Germinal center (tissue), 1 donor: ENCODE measurements at places on chromosomes 4 and X.

DNA sequence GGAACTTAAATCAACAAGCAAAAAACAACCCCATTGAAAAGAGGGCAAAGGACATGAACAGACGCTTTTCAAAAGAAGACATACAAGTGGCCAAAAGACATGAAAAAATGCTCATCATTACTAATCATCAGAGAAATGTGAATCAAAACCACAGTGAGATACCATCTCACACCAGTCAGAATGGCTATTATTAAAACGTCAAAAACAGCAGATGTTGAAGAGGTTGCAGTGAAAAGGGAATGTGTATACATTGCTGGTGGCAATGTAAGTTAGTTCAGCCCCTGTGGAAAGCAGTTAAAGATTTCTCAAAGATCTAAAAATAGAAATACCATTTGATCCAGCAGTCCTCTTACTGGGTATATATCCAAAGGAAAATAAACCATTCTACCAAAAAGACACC, 22.6 kb downstream of the RTL9 start:
- DNase-seq: no peak

- DNase-seq: no peak
Measured at GRCh38 chr4:84022564-84022963, 476.5 kb downstream of the NKX6-1 start.

GRCh38 chr4:1752284-1753041, 31.1 kb downstream of the TACC3 start:
- no peak for DNase-seq

DNA sequence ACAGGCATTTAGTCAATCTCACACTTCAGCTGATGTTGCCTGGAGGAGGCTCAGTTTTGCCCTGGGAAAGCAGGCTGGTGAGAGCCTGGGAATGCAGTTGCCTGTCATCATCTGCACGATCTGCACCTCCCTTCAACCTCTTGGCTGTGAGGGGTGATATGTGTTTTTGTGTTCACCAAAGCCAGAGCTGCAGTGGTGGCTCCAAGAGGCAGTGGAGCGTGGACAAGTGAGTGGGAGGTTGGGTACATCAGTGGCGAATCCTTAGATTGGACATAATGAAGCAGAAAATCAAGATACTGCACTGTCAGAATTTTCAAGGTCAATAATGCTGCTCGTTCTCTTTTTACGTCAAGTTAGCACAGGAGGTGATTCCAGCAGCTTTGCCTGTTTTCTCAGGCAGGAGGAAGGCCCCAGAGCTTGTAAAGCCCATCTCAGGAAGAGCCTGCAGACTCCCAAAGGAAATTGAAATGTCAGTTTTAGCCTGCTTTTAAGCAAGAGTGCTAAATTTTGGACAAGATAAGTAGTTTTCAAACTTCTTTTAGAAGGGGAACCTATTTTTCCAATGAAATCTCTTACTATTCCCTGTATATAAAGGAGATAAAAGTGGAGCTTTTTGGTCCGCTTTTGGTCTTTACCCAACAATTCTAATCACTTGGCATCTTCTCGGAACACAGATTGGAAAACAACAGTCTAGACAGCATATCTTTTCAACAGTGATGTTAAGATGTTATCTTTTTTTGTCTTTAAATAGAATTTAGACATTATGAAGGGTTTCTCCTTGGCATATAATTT, 92.8 kb downstream of the FRAS1 start:
- DNase-seq: no peak

DNA sequence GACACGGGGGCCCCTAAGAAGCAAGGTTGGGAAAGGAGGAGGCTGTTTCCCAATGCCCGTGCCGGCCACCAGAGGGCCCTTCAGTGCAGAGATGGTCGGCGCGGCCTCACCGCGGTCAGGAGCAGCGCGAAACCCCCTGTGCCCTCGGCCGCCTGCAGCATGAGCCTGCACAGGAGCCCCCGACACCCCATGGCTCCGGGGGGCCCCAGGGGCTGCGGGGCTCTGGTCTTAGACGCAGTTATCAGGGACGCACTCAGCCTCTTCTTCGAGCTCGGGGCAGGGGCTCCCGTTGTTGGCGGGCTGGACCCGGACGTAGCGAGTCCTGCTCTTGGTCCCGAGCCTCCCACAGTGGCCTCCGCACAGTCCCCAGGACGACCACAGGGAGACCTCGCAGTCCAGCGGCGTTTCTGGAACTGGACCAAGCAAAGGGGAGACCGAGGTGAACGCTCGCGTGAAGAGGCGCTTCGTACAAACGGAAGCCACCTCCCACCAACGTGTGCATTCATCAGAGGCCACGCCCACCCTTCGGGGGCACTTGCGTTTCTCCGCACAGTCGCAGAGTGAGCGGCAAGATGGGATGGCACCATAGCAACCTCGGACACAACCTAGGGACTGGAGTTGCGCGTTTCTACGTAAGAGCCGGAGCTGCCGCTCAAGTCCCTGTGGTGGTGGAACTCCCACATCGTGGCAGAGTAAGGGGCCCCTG, 5.0 kb downstream of the SPON2 start:
- peak; percentile 85 for DNase-seq

GRCh38 chrX:23901060-23901459, 6.7 kb downstream of the APOO start:
- DNase-seq: no peak

- no peak for DNase-seq
Measured at GRCh38 chr4:70688795-70689231, 481 bp downstream of the UTP3 start.

DNA sequence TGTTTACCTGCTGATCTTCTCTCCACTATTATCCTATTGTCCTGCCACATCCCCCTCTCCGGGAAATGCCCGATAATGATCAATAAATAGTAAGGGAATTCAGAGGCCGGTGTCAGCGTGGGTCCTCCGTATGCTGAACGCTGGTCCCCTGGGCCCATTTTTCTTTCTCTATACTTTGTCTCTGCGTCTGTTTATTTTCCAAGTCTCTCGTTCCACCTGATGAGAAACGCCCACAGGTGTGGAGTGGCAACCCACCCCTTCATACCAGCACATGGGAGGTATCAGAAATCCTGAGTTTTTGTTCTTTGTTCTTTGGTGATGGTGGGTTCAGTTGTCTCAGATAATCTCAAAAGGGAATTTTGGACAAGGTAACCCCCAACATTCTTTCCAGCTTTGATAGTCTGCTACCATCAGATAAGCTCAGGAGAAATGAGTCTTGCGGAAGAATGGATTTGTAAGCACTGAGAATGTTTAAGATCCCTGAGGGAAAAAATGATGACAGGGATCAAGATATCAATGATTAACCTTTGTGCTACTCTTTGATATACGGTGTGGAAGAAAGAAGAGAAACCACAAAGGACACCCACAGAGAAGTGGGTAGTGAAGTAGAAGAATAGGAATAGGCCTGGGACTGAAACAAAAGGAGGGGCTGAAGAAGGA, 117.9 kb downstream of the CEP44 start:
- DNase-seq: no peak

- peak; percentile 63 for DNase-seq
Measured at GRCh38 chr4:153488006-153488891, 22.1 kb downstream of the TMEM131L start.

GRCh38 chr4:147822128-147822527, 90.2 kb downstream of the ARHGAP10 start:
- no peak for DNase-seq

DNA sequence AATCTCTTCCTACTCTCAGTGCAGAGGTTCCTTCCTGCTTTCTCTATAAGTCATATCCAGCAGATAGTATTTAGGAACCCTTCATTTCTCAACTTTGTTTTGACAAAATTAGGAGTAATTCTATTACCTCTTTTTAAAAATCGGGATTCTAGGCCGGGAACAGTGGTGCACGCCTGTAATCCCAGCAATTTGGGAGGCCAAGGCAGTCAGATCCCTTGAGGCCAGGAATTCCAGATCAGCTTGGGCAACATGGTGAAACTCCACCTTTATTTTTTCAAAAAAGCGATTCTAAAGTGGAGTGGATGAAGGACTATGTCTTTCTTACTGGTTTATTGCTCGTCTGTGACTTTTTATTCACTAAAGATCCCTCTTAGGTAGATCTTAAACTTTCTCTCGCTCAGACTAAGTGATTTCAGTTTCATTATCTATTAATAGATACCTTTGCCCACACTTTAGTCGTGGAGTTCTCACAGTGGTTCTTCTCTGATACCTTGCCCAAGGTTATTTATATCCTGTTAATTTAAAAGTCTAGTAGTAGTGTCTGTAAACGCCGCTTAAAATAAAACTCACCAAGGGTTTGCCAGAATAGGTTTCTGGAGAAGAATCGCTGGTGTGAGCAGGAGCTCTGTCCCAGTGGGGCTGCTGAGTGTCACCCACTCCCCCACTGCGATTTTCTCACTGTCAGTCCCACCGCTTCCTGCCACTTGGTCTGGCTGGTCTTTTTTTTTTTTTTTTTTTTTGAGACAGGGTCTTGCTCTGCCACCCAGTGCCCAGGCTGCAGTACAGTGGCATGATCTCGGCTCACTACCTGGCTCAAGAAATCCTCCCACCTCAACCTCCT, 27.0 kb upstream of the TMEM131L start:
- DNase-seq: peak; percentile 54

GRCh38 chrX:28225513-28225912, 244.3 kb upstream of the DCAF8L1 start:
- DNase-seq: no peak

DNA sequence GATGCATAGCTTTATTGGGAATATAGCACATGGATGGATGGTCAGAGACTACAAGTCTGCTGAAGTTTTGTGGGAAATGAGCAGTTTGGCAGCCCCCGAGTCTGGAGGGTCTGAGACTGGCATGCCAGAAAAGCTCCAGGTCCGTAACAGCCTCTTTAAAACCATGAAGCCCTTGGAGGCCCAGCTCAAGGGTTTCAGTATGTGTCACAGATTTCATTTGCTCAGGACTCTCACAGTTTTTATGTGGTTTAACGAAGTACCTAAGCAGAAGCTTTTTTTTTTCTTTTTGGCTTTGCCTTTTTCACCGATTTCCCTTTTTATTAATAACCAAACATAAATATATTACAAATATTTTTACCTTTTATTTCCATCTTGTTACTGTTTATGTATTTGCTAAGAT, 30.6 kb upstream of the TMEM184C start:
- DNase-seq: no peak

- DNase-seq: no peak
Measured at GRCh38 chrX:41475191-41475590, 28.0 kb downstream of the NYX start.

- DNase-seq: no peak
Measured at GRCh38 chr4:4945829-4946228, 73.4 kb downstream of the CYTL1 start.

DNA sequence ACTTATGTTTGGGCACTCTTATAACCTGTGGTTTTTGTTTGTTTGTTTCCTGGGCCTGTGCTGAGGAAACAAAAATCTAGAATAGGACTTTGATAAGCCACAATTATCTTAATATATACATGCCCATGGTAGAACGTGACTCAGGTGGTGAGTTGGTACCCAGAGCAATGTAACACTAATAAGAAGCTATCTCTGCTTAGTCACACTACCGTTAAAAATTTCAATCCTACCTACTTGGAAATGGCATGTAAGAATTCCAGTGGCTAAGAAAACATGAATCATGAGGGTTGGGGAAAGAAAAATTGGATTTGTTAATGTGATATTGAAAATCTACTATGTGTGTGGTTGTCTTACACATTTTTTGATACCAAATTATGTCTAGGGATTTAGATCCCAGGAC, 30.5 kb upstream of the ADGRG2 start:
- no peak for DNase-seq

DNA sequence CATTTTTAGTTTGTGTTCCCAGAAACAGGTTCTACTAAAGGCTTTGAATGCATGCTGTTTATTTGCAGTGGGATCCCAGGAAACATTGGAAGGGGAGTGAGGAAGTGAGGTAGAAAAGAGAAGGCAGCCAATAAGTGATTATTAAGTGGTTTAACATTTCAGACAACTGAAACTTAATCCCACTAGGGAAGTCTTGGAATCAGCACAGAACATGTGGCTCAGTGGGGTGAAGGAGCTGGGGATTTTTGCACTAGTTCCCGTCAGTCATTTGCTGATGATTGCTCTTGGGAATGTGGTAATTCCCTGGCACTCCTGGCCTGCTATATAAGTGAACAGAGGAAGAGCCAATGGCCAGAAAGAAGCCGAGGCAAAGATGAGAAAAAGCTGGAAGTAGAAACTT, 1053.0 kb upstream of the IGFBP7 start:
- no peak for DNase-seq

DNA sequence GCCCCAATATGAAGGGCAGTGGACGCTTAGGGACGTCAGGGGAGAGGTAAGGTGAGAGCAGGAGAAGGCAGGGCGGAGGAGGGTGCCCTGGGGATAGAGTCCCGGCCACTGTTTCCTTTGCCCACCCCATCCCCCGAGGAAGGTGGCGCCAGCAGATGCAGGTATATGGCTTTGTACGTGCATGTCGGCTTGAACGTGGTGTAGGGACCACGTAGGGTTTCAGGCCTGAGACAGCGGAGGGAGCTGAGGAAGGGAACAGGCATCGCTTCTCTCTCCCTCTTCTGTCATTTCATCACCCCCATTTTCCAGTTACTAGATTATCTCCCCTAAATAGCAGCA, 97.9 kb downstream of the PHKA2 start:
- no peak for DNase-seq

DNA sequence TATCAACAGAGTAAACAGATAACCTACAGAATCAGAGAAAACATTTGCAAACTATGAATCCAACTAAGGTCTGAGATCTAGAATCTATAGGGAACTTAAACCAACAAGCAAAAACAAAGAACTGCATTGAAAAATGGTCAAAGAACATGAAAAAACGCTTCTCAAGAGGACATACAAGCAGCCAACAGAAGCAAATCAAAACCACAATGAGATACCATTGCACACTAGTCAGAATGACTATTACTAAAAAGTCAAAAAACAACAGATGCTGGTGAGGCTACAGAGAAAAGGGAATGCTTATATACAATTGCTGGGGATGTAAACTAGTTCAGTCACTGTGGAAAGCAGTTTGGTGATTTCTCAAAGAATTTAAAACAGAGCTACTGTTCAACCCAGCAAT, 255.7 kb downstream of the TMEM47 start:
- no peak for DNase-seq

GRCh38 chr4:140930557-140930956, 174.4 kb upstream of the TBC1D9 start:
- DNase-seq: no peak

DNA sequence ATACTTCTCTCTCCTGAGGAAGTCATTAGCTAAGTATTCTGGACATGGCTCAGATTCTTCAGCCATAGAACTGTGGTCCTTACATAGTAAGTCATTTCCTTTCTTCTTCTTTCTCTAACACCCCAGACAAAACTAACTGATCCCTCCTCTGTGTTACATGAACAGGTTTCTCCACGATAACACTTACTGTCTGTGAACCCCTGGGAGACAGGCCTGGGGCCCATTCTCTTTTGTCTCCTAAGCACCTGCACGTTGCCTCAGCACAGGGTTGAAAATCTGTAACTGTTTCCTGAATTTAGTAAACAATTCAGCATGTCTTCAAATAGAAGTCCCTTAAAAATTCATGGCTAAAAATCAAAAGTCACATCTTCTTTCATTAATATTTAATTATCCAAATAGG, 24.7 kb downstream of the APBB2 start:
- no peak for DNase-seq

DNA sequence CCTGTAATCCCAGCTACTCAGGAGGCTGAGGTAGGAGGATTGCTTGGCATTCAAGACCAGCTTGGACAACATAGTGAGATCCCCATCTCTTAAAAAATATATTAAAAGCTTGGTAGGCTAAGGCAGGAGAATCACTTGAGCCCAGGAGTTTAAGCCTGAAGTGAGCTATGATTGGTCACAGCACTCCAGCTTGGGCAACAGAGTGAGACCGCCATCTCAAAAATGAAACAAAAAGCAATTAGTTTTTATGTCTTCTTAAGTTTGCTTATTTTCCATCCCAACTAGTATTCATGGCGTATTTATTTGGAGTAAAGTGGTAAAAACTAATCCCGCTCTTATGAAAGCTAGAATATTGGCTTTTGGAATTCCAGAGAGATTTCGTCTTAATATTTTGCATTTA, 25.4 kb upstream of the PDE5A start:
- no peak for DNase-seq
